H7 (cell line): ENCODE measurements at places on chromosomes 7 and 10. TPM values are rescaled to one million over a fixed set of nuclear protein-coding genes. Genes with fewer than 3 reads are reported as not detected.

Gene OR6V1
- total RNA-seq = not detected in 2 replicates

Gene SNCG
- 23.4 and 26.7 TPM in 2 replicates for total RNA-seq

Gene PNLIPRP1
- not detected in 2 replicates for total RNA-seq

Gene GPR37
- total RNA-seq = 12.9 and 20.0 TPM in 2 replicates

Gene PLA2G12B
- 0.14 and 0.33 TPM in 2 replicates for total RNA-seq

Gene ZNF503
- total RNA-seq = 0.03 and 0.37 TPM in 2 replicates

Gene EPHB4
- 141 and 143 TPM in 2 replicates for total RNA-seq

Gene MMP21
- not detected in 2 replicates for total RNA-seq

Gene ZNF92
- 17.7 and 34.1 TPM in 2 replicates for total RNA-seq

Gene WASHC2C
- total RNA-seq = 17.6 and 23.2 TPM in 2 replicates

Gene UTF1
- total RNA-seq = 8.8 and 13.4 TPM in 2 replicates

Gene THNSL1
- total RNA-seq = 5.9 and 8.9 TPM in 2 replicates

Gene TMEM213
- not detected in 2 replicates for total RNA-seq

Gene CNPY1
- total RNA-seq = 1.5 and 2.4 TPM in 2 replicates

Gene ERVW-1
- 0.52 and 1.1 TPM in 2 replicates for total RNA-seq

Gene ASB10
- not detected in 2 replicates for total RNA-seq

Gene ITPRID1
- 0.18 and 0.24 TPM in 2 replicates for total RNA-seq

Gene JAKMIP3
- 0.42 and 0.63 TPM in 2 replicates for total RNA-seq
